Astrocyte of the cerebellum (primary cell): ENCODE measurements at places on chromosomes 6 and 20.

GRCh38 chr20:39302312-39302711, 340.2 kb downstream of the DHX35 start:
- DNase-seq: no peak

GRCh38 chr20:58555078-58555765, 40.0 kb upstream of the APCDD1L start:
- peak; percentile 61 for DNase-seq

GRCh38 chr6:83459663-83460062, 28.8 kb upstream of the ME1 start:
- DNase-seq: no peak

- DNase-seq: no peak
Observed at GRCh38 chr20:50557549-50558134, 47.5 kb downstream of the PTPN1 start.

- DNase-seq: no peak
Observed at GRCh38 chr6:108502832-108503231, 57.9 kb upstream of the FOXO3 start.

DNA sequence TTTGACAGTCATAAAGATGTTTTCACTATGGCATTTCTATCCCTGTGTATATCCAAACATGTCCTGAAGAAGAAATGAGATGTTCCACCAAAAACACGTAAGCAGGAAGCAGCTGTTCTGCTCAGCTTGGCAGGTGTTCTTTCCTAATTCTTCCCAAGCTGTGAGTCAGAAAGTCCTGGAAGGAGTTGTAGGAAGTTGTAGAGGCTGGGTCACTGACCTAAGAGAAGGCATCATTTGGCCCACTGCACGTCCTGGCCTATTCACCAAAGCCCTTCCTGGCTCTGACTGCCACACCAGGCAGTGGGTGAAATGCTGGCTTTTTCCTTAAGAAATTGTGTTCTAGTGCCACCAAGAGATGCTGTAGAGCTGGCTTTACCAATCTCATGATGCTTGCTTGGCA, 40.3 kb downstream of the STX11 start:
- DNase-seq: peak; percentile 43

DNA sequence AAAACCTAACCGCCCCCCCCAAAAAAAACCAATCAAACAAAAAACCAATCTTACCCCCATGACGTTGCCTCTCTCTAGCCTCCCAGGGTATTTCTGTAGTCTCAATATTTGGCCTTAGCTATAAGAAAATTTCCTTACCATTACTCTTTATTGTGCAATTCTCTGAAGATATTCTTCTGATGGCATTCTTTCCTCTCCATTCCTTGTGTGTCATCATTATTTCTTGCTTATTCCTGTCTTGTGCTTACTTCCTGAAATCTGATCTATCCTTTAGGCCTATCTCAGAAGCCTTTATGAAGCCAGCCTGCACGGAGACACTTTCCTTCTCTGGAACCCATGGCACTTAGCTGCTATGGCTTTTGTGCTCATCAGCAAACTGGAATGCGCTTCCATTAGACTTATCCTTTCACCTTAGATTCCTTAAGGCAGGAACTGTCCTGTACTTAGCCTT, 65.9 kb upstream of the DDR1 start:
- DNase-seq: no peak

DNA sequence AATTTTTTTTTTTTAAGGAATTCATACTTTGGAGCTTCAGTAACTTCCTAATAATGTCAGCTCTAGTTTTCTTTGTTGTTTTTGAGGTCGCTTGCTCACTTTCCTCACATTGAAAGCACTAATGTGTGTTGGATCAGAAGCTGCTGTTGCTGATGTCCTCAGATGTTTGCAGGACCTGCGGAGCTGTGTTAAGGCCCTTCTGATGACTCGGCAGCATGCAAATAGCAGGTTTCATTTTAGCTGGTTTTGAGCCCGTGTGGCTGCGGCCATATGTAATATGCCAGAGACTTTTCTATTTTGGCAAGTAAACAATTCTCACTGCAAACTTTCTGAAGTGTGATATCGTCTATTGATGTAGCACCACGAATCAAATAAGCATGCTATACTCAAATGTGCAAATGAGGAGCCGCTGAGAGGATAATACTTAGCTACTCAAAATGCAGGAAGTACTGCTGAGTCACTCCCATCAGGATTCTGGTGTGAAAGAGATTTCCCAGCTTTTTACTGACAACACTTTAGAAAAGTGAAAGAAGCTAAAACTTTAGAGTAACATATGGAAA, 187.8 kb downstream of the SASH1 start:
- DNase-seq: no peak

DNA sequence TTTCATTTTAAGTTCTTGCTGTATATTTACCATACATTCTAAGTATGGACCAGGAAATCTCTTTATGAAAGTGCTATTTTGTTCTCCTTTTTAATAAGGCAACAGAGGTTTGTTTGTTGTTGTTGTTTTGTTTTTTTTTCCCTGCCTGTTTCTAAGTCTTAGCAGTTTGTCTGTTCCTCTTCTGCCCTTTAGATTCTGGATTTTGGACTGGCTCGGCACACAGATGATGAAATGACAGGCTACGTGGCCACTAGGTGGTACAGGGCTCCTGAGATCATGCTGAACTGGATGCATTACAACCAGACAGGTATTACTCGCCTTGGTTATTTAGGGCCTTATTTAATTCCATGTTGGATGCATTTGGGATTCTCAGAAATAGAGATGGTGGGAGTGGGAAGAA, 48.0 kb downstream of the MAPK14 start:
- no peak for DNase-seq

- DNase-seq: no peak
Observed at GRCh38 chr20:51727872-51728271, 40.3 kb downstream of the ATP9A start.

GRCh38 chr6:81640126-81640525, 112.4 kb downstream of the TENT5A start:
- no peak for DNase-seq

GRCh38 chr20:3094848-3095629, 10.5 kb upstream of the AVP start:
- no peak for DNase-seq

GRCh38 chr6:80250391-80250997, 144.0 kb downstream of the BCKDHB start:
- no peak for DNase-seq

DNA sequence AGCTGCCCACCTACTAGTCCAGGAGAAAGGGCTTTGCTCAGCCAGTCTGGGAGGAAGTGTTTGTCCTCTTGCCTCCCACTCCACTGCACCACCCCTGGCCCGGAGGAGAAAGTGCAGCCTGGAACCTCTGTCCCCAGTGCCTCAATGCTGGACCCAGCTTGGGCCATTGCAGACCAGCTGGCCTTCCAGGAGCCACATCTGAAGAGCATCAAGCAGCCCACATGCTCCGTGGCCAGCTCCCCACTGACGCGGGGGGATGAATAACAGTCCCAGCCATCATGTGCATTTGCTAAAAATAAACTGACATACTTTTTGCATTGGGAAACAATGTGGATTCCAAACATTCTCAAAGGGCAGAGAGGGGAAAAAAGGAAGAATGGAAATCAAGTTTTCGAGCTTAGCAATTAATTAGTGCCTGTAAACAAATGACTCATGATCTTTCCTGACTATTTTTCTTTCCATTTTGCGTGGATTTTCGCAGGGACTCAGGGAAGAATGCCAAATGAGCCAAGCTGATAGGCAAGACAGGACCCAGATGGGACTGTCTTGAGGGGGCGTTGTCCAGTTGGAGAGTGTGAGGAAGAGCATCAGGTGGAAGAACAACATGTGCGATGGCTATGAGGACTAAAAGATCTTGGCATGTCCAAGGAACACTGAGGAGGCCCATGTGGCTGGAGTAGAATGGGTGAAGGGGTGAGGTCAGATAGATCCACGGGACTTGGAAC, 34.1 kb downstream of the CEBPB start:
- DNase-seq: peak; percentile 74

GRCh38 chr6:4941782-4942672, 61.8 kb downstream of the RPP40 start:
- DNase-seq: peak; percentile 80

DNA sequence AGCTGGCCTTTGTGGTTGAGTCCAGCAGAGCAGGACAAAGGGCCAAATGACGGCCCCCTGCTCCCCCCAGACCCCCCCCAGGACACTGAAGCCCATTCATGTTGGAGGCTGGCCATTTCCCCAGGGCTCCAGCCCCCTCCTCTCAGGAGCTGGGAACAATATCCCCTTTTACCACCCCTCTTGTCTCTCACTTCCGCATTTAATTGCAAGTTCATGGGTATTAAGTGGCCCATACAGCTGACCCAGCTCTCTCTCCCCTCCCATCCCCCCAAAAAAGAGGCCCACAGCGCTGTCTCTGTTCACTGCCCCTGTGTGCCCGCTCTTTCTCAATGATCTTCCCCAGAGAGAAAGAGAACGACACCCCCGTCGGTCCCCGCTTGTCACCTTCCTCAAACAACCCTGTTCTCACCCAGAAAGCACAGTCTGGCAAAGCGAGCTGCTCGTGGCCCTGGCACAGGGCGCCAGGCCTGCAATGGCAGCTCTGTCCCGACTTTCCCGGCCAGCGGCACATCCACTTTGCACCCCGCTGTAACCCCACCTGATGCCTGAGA, 30.4 kb downstream of the PREX1 start:
- DNase-seq: no peak

DNA sequence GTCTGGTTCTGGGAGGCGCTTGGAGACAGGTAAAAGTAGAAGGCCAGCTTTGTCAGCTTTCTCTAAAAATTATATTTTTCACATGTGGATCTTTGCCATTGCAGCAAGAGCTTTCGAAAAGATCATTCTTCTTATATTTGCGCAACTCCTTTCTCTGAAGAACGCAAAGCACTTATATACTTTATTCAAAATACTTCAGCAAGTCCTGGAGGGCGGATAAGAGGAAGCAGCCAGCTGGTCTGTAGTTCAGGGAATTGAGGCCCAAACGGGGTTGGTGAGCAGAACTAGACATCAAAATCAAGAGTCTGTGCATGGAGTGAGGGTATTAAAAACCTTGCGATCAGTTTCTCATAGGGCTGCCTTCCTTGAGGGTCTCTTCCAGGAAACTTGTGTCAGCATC, 182.3 kb downstream of the DTNBP1 start:
- DNase-seq: no peak

DNA sequence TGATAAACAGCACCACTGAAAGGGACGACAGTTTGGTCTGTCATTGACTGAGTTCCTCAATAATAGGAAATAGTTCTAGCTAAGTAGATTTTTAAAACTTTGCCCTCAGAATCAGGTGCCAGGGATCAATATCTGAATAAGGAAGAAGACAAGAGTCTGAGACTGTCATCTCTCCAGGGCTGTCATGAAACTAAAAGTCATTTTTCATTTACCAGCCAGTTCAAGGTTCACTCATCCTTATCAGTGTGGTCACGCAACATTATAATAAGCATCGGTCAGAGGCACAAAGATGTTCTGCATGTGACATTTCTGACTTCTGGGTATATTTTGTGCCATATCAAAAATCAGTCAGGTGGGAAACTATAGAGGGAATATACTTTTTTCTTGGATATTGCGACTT, 52.5 kb upstream of the E2F3 start:
- DNase-seq: no peak
